ENCODE measurements at places on chromosomes 1 and 21.

DNA sequence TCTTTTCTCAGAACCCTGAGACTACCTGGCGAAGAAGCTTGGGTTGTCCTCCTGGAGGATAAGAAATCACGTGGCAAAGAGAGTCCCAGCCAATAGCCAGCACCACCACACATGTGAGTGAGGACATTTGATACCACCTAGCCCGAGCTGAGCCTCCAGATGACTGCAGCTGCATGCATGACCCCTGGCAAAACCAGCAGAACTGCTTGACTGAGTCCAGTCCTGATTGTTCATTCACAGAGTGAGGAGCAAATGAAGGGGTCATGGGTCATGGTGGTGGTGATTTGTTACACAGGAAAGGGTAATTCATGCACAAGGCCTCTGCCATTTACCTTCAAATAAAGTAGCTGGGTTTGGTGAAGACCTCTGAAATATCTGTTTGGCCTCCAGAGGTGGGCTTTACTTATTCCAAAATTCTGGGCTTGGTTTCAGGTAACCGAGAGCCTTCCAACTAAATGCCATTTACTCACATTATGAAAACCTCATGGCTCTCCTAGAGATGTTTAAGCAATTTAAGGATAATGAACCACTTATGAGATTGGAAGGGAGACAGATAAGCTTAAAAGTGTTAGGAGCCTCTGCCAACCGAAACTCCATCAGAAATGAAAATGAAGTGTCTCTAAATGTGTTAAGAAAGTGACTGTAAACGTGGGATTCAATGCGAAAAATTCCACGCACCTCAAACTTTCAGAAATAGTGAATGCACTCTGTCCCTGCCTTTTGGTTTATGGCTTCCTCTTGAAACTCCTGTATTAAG lies 163.3 kb downstream of the SLC35F3 start:
- H3K27me3 ChIP-seq: no peaks in the 10 kb centered on the region
- H3K4me3 ChIP-seq: no peak overlapping the region
- no peak overlapping the region for H3K27ac ChIP-seq
- no peaks in the 10 kb centered on the region for H3K4me1 ChIP-seq
- no peak for DNase-seq
- no peaks in the 10 kb centered on the region for H3K36me3 ChIP-seq

DNA sequence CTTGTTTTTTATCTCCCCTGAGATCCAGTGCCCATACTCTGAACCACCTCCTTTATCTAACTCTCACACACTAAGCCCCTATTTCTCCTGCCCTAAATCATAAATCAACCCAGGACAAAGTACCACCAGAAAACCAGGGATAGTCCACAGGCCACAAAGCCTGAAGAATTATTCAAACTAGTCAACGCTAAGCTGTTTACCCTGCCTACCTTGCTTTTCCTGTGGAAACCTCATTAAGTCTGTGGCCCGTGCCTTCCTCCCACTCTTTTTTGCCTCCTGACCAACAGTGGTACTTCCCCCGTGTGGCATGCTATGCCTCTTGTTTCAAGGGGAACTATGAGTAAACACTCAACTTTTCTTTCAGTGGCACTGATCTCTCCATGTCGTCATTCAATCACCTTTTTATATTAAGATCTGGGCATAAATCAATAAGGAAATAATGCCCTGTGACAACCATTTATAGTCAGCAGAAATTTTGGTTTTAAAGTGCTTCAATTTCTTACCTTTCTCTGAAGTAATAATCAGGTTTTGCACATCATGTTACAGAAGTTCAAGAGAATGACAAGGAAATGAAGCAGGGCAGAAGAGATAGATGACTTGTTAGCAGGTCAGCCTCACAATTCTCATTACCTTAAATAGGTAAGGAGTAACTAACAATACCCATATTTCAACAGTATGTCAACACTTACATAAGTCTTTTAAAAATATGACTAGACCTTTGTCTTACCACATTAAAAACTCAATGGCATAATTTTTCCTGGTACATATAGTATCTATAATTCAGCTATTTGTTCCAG lies 32.1 kb downstream of the EYA3 start:
- no peaks in the 10 kb centered on the region for H3K36me3 ChIP-seq
- peaks cover 17% of the 10 kb centered on the region for H3K4me1 ChIP-seq
- H3K4me3 ChIP-seq: no peak overlapping the region
- H3K27me3 ChIP-seq: no peaks in the 10 kb centered on the region

DNA sequence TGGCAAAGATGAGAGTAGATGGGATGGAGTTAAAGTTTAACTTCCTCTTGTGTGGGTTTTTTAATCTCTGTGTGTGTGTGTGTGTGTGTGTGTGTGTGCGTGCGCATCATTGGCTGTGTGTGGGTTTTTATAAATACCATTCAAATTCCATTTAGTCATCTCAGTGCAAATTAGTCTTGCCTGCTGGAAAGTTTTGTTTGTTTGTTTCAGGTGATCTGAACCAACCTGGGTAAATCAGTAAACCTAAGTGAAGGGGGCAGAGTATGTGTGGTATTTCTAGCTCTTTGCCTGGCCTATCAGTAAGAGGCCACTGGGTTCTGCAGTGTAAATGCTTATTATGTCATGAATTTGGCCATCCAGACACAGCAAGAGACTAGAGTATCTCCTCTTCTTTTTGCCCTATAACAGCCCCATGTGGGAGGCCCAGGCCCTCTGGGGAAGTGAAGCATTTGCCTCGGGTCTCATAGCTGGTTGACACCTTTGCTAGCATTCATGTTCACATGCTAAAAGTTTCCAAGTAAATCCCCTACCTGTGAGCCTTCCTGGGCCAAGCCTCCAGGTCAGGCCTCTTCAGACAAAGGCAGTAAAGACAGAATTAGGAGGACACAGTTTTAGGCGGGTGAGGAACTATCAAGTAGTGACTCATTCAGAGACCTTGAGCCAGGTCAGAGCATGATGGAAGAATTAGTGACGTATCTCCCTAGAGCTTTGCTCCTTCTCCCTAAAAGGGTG lies 14.7 kb downstream of the INTS3 start:
- peaks cover 30% of the 10 kb centered on the region for H3K36me3 ChIP-seq
- no peak overlapping the region for H3K4me3 ChIP-seq
- no peaks in the 10 kb centered on the region for H3K27me3 ChIP-seq
- H3K4me1 ChIP-seq: peaks cover 1% of the 10 kb centered on the region
- no peak overlapping the region for H3K27ac ChIP-seq
- DNase-seq: no peak

DNA sequence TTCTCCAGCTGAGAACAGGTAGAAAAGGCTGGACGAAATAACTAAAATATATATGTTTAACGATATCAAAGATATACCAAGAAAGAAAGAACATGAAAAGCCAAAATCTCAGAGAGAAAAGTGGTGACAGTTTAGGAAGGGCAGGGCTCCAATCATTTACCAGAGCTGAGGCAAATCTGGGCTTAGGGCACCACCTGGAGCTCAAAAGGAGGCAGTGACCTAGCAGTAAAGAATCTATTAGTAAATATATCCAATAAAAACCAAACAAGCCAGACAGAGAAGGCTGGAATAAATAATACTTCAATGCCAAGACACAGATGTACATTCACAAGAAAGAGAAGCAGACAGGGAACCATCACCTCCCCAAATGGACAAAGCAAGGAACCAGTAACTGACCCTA lies 43.5 kb downstream of the CHIA start:
- no peak for DNase-seq
- no peaks in the 10 kb centered on the region for H3K36me3 ChIP-seq
- no peaks in the 10 kb centered on the region for H3K4me1 ChIP-seq
- no peak overlapping the region for H3K4me3 ChIP-seq
- no peaks in the 10 kb centered on the region for H3K27me3 ChIP-seq

DNA sequence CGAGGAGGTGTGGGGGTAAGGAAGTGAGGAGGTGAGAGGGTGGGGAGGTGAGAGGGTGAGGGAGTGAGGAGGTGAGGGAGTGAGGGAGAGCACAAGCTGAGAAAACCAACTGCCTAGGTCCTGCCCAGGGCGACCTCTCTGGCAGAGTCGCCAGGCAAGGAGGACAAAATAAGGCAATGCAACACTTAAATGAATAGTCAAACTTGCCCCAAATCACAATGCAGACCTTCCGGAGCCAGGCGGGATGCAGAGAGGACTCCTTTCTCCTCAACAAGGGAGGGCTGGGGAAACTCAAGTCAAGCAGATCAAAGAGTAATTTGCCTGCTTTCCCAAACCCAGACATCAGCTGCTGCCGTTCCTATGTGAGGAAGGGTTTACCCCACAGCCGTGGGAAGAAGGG lies 86.0 kb downstream of the CCDC185 start:
- no peak for DNase-seq
- no peaks in the 10 kb centered on the region for H3K36me3 ChIP-seq
- no peaks in the 10 kb centered on the region for H3K4me1 ChIP-seq
- no peak overlapping the region for H3K27ac ChIP-seq
- peaks cover 5% of the 10 kb centered on the region for H3K27me3 ChIP-seq

DNA sequence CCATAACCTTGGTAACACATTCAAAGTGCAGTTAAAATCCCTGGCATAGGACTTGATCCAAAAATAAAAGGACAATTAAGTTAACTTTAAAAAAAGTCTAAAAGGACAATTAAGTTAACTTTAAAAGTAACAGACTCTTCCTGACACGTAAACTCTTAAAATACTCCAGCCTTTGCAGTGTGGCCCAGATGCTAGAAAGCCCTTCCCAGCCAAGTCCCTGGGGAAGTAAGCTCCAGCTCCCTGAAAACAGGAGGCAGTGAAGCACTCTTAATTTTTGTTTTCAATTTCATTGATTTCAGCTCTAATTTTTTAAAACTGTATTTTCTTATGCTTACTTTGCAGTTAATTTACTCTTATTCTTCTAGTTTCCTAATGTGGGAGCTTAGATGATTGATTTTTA lies 5.1 kb upstream of the AIM2 start:
- no peak for DNase-seq
- no peaks in the 10 kb centered on the region for H3K36me3 ChIP-seq
- no peaks in the 10 kb centered on the region for H3K4me1 ChIP-seq
- H3K27me3 ChIP-seq: no peaks in the 10 kb centered on the region
- H3K4me3 ChIP-seq: no peak overlapping the region
- H3K27ac ChIP-seq: no peak overlapping the region

DNA sequence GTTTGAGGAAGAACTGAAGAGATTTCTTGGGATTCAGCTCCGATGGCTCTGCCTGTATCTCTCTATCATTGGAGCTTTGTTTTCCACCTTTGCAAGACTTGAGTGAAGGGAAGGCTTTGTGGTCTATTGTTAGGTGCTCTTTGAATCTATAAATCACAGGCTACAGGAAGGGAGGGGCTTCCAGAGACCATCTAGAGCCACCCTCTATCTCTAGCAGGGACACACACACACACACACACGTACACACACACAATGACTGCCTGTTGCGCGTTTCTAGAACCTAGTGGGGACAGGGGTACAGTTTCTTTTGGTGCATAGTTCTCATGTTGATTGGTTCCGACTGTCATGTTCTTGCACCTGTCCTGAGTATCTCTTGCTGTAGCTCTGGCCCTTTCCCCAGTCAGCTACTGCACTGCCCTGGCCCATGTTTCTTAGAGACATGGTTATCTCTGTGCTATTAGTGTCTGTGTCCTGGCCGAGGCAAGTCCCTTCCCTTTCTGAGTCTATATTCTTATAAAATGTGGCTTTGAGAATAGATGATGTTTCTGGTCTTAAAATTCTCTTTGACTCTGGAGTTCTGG lies 60.7 kb downstream of the MAN1C1 start:
- H3K4me1 ChIP-seq: peaks cover 15% of the 10 kb centered on the region
- H3K36me3 ChIP-seq: no peaks in the 10 kb centered on the region
- H3K27me3 ChIP-seq: no peaks in the 10 kb centered on the region
- H3K27ac ChIP-seq: no peak overlapping the region
- DNase-seq: no peak

DNA sequence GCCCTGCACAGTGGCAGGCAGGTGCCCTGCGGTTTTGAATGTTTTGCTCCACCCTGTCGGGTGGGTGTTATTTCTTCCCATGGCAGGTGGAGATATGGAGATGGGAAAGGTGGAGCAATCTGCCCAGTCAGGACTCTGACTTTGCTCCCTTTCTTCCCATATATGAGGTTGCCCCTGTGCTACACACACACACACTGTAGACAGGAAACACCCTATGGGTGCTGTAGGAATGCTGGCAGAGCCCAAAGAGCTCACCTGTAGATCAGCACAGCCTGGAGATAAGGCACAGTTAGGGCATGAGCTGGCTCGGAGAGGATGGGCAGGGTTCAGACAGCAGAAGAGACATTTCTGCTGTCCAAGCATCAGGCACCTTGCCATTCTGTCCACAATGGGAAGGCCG lies 246.0 kb upstream of the AJAP1 start:
- H3K4me3 ChIP-seq: no peak overlapping the region
- no peaks in the 10 kb centered on the region for H3K4me1 ChIP-seq

- H3K4me3 ChIP-seq: no peak overlapping the region
- H3K4me1 ChIP-seq: peaks cover 32% of the 10 kb centered on the region
- no peak for DNase-seq
- no peaks in the 10 kb centered on the region for H3K27me3 ChIP-seq
Measured at GRCh38 chr1:10730985-10731384, 65.5 kb downstream of the CASZ1 start.

- DNase-seq: no peak
- no peaks in the 10 kb centered on the region for H3K27me3 ChIP-seq
- no peak overlapping the region for H3K4me3 ChIP-seq
- H3K36me3 ChIP-seq: no peaks in the 10 kb centered on the region
- H3K4me1 ChIP-seq: no peaks in the 10 kb centered on the region
Measured at GRCh38 chr1:207992677-207993236, 81.8 kb upstream of the CD34 start.

DNA sequence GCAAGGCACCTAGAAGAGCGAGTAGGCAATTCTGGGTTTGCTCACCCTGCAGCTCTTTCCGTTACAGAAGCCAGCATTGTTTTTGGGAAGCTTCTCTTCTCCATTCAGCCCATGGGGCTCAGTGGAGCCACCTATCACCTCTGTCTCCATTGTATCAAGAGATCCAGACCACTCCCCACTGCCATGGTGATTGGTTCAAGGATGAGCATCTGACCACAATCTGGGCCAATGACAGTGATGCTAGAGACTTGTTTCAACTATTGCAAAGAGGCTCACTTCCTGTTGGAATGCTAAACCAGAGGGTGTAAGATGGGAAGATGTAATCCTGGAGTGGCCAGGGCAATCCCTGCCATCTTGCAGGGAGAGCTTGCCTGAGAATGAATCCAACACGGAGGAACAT lies 6.6 kb downstream of the SPATA21 start:
- no peaks in the 10 kb centered on the region for H3K27me3 ChIP-seq
- no peak overlapping the region for H3K4me3 ChIP-seq
- H3K27ac ChIP-seq: no peak overlapping the region
- no peaks in the 10 kb centered on the region for H3K4me1 ChIP-seq
- H3K36me3 ChIP-seq: no peaks in the 10 kb centered on the region

DNA sequence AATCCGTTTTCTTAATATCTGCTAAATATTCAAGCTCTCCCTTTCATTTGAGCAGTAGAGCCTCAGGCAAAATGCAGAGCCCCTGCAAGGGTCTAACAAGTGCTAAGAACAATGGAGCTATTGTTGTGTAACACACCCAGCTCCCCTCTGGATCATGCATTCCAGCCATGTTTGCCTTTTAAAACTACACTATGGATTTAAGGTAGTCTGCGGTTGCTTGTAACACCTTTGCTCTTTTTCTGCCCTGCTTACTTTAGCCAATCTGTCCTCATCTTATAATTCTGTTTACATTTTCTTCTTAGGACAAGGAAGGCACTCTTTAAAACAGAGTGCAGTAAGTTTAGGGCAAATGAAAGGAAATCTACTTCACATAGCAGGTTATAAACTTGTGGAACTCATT lies 60.0 kb upstream of the C1orf105 start:
- DNase-seq: no peak
- no peak overlapping the region for H3K27ac ChIP-seq
- no peaks in the 10 kb centered on the region for H3K27me3 ChIP-seq
- H3K4me3 ChIP-seq: no peak overlapping the region
